ENCODE measurements at places on chromosomes 1 and 21.

- DNase-seq, result no peak
These were observed 358.4 kb downstream of the NTNG1 start for GRCh38 chr1:107499139-107499744.

DNA sequence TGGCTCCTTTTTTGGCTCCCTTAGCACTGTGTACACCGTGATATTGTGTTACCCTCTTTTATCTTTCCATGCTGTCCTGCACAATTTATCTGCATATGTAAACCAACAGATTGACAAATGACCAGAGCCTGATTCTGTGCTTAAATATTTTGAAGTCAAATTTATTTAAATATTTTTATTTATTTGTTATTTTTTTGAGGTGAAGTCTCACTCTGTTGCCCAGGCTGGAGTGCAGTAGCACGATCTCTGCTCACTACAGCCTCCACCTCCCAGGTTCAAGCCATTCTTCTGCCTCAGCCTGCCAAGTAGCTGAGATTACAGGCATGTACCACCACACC lies 12.8 kb downstream of the PMF1 start:
- DNase-seq, result no peak

DNA sequence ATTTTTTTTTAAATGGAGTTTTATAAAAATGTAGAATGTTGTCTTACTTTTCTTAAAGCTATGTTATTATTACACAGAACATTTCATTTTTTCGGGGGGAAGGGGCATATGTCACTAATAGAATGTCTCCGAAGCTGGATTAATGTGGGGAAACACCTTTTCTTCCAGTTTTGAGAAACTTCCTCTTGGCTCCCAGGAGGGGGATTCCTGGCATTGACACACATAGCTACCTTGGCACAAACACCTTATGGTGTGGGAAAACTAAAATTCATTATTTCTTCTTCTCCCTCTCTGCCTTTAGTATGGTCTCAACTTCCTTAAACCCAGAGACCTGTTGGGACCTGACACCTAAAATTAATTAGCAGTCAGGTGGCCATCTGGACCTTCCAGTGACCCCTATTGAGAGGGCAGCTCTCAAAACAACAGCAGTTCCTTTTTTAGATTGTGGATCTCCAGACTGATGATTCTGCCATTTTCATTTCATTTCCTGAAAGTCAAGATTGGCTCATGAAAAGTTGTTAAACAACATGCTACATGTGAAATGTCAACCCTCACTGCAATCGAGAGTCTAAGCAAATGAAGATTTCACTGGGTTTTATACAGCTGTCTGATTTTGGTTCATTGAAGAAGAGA lies 70.1 kb upstream of the EDEM3 start:
- no peak for DNase-seq

- no peak for DNase-seq
These were observed 46.0 kb downstream of the RPL5 start for GRCh38 chr1:92877792-92878191.

- no peak for DNase-seq
These were observed 65.8 kb upstream of the VAMP3 start for GRCh38 chr1:7705048-7705907.

DNA sequence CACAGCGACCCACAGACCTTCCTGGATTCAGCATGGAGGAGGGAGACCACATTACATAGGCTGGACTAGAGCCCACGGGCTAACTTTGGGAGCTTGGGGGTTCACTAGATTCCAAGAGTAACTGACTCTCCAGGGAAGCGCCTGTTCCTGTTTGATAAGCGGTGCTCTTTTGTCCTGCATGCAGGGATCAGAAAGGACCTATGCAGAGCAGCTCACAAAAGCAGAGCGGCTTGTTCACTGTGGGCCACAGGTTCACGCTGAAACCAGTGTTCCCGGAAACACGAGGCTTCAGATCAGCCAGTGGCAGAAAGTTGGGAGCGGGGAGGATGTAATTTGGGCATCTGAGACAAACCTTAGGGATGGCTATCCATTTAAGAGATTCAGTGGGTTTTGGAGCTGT lies 403.9 kb downstream of the PCP4 start:
- DNase-seq, result no peak

DNA sequence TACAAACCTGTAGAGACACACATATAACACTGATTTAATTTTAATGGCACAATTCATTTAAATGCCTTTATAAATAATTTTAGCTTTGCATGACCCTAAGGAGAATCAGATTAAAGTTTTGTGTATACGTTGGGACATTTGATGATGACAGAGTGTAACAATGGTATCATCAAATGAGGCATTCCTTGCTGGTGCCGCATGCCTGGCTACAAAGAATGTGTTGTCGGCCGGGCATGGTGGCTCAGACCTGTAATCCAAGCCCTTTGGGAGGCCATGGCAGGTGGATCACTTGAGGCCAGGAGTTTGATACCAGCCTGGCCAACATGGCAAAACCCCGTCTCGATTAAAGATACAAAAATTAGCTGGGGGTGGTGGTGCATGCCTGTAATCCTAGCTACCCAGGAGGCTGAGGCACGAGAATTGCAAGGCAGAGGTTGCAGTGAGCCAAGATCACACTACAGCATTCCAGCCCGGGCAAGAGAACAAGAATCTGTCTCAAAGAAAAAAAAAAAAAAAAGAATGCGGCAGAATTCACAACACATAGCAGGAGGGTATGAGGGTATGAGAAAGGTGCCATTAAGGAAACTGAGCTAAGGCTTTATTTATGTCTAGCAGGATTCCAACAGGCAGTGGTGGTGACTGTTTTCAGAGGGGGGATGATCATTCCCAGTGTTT lies 58.9 kb downstream of the PTPN14 start:
- DNase-seq, result no peak

GRCh38 chr1:14304381-14304865 lies 294.1 kb upstream of the KAZN start:
- no peak for DNase-seq

- DNase-seq, result no peak
These were observed 98.2 kb downstream of the PGBD5 start for GRCh38 chr1:230327892-230328284.

DNA sequence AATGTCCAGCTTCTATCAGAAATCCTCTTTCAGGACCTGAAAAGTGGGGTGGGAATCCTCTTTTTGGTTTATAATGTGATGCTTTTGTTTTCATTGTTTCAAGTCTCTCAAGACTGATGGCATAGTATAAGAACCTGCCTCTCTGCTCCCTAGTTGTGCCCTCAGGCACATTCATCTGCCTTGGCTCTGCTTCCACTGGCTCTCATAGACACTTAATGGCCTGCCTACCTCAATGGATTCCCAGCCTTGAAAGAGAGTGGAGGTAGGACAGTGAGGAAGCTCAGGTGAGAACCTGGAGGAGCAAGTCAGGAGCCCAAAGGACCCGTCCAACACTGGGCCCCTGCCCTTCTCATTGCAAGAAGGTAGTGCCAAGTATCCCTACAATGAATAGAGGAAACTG lies 4.8 kb downstream of the TTLL7 start:
- no peak for DNase-seq

- DNase-seq, result no peak
These were observed 181.9 kb upstream of the B3GALT2 start for GRCh38 chr1:193368302-193368701.

GRCh38 chr1:66506393-66506687 lies 27.6 kb upstream of the SGIP1 start:
- DNase-seq, result no peak

DNA sequence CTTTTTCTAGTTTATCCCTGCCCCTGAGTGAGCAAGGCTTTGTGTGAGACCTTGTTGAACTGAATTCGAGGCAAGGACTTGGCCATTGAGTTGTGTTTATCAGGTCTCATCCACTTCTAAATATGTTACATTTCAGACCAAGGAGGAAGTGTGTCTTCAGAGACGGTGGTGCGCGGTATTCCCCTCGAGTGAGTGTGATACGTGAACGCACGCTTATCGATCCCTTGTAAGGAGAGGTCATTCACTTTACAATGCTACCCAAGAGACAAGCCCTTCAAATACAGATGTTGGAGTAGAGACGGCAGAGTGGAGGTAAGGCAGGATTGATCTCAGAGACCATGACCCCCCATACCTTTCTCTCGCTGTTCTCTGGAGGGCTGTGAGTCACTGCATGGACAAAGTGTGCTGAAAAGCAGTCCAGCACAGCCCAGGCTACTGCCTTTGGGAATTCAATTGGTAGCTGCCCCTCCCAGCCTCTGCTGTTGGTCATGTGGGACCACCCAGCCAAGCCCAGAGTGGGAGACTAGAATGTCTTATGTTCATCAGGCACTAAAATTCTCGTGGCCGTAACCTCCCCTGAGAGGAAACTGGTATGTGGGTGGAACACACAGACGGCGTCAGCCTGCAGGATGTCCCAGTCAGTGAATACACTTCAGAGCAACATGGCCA lies 16.3 kb upstream of the MTARC1 start:
- no peak for DNase-seq

GRCh38 chr1:85569122-85569521 lies 11.4 kb upstream of the CCN1 start:
- no peak for DNase-seq

DNA sequence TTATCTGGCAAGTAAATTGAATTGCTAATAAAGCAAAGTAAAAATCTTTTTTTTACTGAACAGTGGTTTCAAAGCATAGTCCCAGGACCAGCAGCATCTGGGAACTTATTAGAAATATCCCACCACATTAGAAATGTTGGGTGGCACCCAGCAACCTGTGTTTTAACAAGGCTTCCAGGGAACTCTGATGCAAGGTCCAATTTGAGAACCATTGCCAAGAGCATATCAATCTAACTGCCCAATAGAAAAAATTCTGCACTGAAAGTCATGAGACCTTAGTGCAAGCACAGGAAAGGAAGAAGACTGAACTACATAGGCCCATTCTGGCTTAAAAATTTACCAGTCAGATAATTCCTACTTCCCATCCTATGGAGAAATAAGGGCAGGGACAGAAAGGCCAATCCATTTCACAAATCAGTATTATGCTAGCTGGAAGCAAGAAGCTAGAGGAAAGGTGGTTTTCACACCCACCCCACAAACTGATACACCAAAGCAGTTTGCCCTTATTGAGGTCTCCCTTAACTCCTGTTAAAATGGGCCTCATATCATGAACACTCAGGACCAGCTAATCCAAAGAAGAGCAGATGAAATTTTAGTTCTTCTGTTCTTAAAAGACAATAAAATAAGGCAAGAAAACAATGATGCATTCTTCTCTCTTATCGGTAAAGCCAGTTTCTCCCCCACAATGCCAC lies 17.5 kb upstream of the C1orf105 start:
- no peak for DNase-seq

GRCh38 chr1:10057343-10057742 lies 24.6 kb downstream of the UBE4B start:
- no peak for DNase-seq

- no peak for DNase-seq
These were observed 10.8 kb upstream of the BCAR3 start for GRCh38 chr1:93692451-93692861.

- no peak for DNase-seq
These were observed 109.8 kb upstream of the COL6A1 start for GRCh38 chr21:45871616-45872236.

GRCh38 chr1:224554620-224555259 lies 61.4 kb upstream of the CNIH3 start:
- no peak for DNase-seq

GRCh38 chr1:153475282-153475681 lies 14.8 kb upstream of the S100A7 start:
- no peak for DNase-seq
